ENCODE measurements at places on chromosomes 1 and 21.
A peak's percentile ranks its signal among the peaks of the same experiment; 100 is the strongest.

DNA sequence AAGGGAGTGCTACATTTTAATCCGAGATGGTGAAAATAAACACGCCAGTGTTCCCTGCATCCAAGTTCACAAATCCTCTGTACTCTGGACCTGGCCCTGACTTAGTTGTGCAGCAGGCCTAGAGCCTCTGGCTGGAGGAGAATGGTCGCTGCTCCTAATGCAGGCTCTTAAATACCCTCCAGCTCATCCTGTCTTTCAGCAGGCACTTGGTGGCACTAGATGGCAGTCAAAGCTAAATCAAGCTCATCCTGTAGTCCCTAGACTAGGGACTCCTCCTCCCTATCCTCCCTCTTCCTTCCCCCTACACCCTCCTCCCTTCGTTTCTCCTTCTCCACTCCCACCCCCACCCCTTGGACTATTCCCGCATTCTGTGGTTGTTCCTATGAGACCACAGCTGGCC is 41.6 kb upstream of the MTR start:
- no peak for DNase-seq

- no peak for DNase-seq
Measured at GRCh38 chr21:45154511-45155508, 80.4 kb downstream of the ADARB1 start.

DNA sequence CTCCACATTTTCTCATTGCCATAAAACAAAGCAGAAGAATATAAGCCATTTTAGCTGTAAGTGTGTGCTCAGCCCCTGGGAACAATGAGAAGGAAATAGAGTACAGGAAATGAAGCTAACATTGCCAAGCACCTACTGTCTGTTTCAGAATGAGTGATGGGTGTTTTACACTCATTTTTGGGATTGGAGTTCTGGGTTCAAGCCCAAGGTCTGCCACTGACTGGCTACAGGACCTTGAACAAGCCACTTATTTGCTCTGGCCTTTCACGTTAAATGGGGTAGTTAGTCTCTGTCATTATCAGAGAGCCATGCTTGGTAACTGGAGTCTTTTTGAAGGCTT is 80.7 kb upstream of the KAZN start:
- no peak for DNase-seq

DNA sequence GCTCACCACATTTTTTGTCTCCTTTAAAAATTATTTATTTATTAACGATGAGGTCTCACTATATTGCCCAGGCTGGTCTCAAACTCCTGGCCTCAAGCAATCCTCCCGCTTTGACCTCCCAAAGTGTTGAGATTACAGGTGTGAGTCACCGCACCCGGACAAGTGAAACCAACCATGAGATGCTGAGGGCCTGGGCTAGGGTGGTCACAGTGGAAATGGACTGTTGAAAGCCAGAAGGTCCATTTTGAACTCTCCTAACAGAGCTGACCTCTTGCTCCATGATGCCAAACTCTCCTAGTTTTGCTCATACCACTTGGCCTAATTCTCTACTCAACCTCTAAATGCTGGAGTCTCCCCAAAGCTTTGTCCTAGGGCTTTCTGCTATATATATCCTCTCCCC is 109.1 kb downstream of the SLC45A1 start:
- DNase-seq: no peak

- no peak for DNase-seq
Measured at GRCh38 chr21:35007348-35007747, 41.8 kb downstream of the RUNX1 start.

GRCh38 chr1:78630600-78630999 is 10.4 kb downstream of the IFI44L start:
- DNase-seq: no peak

DNA sequence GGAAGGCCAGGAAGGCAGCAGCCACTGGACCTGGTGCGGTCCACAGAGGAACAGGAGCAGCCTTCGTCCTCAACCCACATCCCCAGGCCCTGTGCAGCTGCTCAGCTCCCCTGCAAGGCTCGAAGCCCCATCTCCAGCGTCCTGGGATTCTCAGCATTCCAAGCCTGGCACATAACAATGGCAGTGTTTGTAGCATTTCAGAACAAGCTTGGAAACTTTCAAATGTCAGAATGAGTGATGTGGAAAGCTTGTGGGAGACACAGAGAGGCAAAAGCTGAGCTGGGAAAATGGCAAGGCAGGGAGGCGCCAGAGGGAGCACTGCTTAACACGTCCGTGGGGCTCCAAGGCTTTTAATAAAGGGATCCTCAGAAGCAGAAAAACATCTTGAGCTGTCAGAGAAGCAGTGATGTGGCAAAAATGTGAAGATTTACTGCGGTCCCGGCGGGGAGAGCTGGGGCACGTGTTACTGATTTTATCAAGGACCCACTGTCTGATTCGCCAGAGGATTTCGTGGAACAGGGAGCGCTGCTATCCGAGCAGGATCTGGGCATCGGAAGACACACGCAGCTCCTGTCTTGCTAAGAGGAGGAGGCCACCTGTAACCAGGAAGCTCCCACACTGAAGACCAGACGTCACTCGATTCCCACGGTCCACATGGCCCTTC is 38.1 kb downstream of the TOMM20 start:
- no peak for DNase-seq

DNA sequence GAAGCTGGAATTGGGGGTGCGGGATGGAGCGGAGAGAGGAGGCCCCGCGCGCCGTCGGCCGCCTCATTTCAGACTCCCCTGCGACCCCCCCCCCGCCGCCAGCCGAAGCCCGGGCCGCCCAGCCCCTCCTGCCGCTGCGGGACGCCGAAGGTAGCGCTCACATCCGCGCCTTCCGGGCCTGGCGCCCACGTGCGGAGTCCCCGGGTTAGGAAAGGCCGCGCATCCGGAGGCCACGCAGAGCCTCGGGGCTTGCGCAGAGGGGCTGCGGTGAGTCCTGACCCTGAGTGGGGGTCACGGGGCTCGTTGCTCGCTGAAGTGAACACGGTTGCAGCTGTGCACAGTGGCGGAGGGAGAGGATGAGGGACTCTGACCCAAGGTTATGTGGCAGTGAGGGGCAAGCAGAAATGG is 552 bp upstream of the ZNF496 start:
- peak; percentile 37 for DNase-seq

GRCh38 chr1:217137210-217137881 is 414.1 kb upstream of the ESRRG start:
- no peak for DNase-seq

GRCh38 chr1:200150721-200151120 is 123.2 kb downstream of the NR5A2 start:
- no peak for DNase-seq

- DNase-seq: no peak
Measured at GRCh38 chr1:85015826-85016225, 18.9 kb upstream of the MCOLN2 start.

DNA sequence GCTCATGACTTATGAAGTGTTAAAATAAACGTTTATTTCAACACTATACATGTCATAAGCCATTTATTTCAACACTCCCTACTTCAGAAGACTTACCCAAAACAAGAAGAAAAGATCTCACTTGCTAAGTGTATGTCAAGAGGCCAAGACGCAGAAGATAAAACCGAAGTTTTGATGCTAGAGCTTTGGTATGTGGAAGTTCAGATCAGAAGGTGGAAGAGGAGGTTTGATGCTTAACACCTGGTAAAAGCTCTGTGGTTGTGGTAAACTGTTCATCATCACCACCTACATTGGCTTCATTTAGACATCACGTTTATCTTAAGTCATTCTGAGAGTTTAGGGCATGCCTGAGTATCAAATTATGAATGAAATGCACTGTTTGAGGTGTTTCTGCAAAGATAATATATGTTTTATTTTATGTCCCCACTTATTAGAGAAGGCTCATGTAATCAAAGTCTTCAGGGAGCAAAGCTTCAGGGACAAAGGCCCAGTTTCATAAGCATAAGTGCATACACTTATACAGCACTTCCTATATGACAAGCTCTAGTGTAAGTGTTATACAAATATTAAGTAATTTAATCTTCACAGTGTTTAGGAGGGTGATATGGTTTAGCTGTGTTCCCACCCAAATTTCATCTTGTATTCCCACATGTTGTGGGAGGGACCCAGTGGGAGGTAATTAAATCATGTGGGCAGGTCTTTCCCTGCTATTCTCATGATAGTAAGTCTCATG is 533.3 kb downstream of the PTBP2 start:
- no peak for DNase-seq

- no peak for DNase-seq
Measured at GRCh38 chr1:101081496-101082488, 56.2 kb upstream of the DPH5 start.

DNA sequence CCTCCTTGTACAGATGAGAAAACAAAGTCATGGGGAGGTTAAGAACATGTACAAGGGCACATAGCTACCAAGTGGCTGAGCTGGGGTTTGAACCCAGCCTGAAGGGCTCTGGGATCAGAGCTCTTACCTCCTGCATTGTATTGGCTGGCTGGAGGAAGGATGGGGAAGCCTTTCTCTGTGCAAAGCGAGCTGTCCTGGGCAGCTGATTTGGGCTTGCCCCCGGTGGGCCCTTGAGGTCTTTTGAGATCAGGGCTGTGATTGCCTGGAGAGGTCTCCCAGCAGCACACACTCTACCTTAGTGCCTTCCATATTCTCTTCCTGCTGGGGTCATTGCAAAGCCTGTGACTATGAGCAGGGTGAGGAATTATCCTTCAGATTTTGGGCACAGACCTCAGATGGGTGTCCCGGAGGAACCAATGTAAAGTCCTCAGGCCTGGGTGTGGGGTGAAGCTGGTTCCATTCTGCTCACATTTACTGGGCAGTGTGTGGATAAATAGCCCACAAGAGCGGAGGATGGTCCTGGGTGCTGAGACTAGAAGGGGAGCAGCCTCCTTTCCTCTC is 53.3 kb upstream of the EPS8L3 start:
- DNase-seq: no peak

DNA sequence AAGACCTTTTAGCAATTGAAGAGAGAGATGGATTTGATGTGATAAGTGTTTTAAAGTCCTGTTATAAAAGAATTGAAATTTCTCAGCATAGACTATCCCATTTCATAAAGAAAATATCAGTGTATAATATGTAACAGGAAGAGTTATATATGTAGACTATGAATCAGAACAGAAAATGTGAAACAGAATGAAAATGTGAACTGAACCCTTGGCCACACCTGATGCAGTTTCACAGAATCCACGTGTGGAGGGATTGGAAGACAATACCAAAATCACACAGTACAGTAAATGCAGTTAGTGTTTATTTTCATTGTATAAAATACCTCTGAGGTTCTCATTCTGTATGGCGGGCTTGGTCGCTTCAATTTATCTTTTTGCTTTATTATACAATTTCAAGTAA is 9.9 kb upstream of the SLAMF1 start:
- no peak for DNase-seq

- no peak for DNase-seq
Measured at GRCh38 chr1:179973198-179974110, 18.8 kb downstream of the CEP350 start.

GRCh38 chr1:166944186-166944967 is 31.0 kb downstream of the ILDR2 start:
- no peak for DNase-seq

- DNase-seq: no peak
Measured at GRCh38 chr1:79614106-79614505, 607.6 kb upstream of the ADGRL4 start.

GRCh38 chr1:234639961-234640360 is 30.0 kb upstream of the IRF2BP2 start:
- DNase-seq: no peak

DNA sequence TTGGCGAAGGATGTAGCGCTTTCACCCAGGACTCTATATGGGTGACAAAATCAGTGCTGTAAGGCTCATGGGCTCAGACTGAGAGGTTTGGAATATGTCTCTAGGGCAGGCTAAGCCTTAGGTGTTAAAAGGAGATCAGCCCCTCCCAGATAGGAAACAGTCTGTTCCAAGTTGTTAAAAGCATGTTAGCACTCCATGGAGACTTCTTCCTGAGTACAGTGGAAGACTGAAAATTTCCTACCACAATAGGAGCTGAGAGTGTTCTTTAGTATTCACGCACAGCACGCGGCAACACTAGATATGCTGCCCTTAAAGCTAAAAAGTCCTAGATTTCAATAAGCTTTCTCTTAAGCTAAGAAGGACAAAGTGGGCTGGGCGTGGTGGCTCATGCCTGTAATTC is 122.1 kb downstream of the TRABD2B start:
- no peak for DNase-seq

DNA sequence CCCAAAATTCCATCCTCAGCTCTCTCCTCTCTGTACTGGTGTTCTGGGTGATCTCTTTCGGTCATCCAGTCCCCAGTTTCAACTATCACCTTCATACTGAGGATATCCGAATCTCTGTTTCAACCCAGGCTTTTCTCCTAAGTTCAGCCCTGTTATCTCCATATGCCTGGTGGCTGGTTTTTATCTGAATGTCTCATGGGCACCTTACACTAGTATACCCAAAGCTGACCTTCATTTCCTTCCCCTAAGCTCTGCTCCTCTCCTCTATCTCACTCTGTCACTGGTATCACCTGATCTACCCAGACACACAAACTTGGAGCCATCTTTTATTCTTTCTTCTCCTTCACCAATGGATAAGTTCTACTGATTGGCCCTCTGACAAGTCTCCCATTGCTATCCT is 53.0 kb downstream of the LRRC71 start:
- no peak for DNase-seq

GRCh38 chr1:15254559-15254958 is 7.5 kb downstream of the FHAD1 start:
- DNase-seq: no peak

DNA sequence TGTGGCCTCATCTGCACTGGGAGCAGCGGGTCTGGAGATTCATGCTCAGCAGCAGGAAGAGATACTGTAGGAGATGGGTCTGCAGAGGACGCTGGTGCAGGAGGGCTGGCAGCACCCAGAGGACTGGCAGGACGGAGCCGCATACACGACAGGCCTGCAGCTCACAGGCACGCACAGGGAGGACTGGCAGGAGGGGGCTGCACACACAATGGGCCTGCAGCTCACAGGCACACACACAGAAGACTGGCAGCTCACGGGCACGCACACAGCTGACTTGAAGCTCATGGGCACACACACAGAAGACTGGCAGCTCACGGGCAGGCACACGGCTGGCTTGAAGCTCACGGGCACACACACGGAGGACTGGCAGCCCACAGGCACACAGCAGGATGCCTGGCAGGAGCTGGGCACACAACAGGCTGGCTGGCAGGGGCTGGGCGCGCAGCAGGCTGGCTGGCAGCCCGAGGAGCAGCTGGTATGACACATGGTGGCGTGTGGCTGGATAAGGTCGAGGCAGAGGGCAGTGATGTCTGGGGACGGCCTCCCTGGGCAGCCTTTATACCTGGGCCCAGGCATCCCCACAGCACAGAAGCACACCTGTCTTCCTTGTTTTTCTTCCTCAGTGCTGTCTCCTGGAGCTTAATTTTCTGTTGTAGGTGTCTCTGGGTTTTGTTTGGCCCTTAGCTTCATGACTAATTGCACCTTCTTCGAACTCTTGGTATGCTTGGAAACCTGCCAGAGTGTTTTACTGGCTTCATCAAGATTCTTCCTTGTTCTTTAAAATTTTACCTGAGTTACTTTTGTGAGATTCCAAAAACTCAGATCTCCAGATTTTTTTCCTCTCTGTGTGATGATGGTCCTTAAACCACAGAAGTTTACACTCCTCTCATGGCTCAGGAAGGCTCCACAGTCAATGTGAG is at the start of gene KRTAP12-2:
KRTAP12-2 (minus strand) TSS at position 527 of the 920 bp plus-strand sequence; CDS start at position 486, 41 bp downstream.
- no peak for DNase-seq

DNA sequence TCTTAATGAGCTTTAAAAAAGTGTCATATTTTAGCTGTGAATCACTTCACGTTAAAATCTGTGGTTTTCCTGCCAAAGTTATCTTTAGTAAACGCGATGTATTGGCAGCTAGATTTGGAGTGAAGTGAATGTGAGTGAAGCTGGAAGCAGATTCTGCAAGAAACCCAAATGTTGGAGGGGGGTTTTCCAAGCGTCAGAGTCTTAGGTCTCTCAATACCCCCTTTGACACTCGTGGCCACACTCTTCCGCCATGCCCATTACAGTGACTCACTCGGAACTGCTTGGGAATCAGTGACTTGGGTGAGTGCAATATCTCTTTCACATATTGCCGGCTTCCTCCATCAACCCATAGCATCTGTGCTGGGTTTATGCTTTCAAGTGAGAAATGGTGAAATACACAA is 17.5 kb downstream of the B3GALT5 start:
- no peak for DNase-seq
